Esophagus squamous epithelium (tissue), 5 donors: ENCODE measurements at places on chromosomes 4 and X. TPM values are rescaled to one million over a fixed set of nuclear protein-coding genes. Genes with fewer than 3 reads are reported as not detected.

DNA sequence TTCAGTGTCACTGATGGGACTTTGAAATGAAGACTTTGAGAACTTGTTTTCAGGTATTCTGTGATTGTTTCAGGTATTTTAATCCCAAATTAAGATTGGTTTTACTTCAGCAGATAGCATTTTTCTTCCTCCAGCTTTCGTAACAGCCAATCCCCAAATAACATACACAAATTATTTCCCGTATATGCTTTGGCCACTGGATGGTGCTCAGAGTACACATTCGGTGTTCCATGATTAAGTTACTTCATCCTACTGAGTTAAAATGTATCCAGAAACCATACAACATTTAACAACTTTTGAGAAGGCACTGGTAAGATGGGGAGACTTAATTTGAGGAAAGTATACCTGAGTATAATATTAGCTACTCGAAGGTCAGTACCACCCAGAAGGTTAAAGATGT is 233.4 kb upstream of the FAM47A start:
- H3K27me3 ChIP-seq: no peaks in the 10 kb centered on the region
- no peaks in the 10 kb centered on the region for H3K4me1 ChIP-seq
- no peak overlapping the region for H3K4me3 ChIP-seq
- H3K36me3 ChIP-seq: no peaks in the 10 kb centered on the region
- DNase-seq: no peak

DNA sequence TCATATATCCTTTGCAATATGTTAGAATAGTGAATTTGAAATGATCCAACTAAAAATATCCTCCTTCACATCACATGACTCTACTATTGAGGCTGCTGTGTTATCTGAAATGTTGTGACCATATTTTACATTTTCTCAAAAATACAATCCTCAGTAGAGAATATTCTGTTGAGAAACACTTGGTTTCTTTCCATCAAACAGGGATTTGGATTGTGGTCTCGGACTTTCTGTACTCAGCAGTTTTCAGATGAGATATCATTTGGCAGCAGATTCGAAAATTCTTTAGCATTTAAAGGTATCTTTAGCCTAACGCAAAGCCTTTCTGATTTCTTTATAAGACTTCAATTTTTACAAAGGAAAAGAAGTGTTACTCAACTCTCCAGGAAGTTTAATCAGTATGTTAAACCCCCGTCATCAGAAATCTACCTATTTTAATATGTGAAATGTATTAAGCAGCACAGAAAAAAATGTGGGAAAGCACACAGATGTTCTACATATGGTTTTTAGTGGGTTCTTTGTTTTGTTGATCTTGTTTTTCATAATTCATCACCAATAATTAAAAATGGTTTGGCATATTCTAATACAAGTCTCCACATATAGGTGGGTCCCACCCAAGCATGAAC is 55.4 kb upstream of the ANXA3 start:
- no peak for DNase-seq
- no peak overlapping the region for H3K4me3 ChIP-seq
- H3K4me1 ChIP-seq: no peaks in the 10 kb centered on the region
- no peak overlapping the region for H3K27ac ChIP-seq
- H3K27me3 ChIP-seq: no peaks in the 10 kb centered on the region
- no peaks in the 10 kb centered on the region for H3K36me3 ChIP-seq

- no peak overlapping the region for H3K27ac ChIP-seq
- DNase-seq: no peak
- no peak overlapping the region for H3K4me3 ChIP-seq
- H3K36me3 ChIP-seq: no peaks in the 10 kb centered on the region
- H3K4me1 ChIP-seq: peaks cover 9% of the 10 kb centered on the region
These were observed 21.1 kb upstream of the STIM2 start for GRCh38 chr4:26839534-26839951.

- no peaks in the 10 kb centered on the region for H3K27me3 ChIP-seq
- no peaks in the 10 kb centered on the region for H3K4me1 ChIP-seq
- no peaks in the 10 kb centered on the region for H3K36me3 ChIP-seq
These were observed 22.4 kb downstream of the TLR2 start for GRCh38 chr4:153706519-153706918.

- H3K4me1 ChIP-seq: no peaks in the 10 kb centered on the region
- no peaks in the 10 kb centered on the region for H3K27me3 ChIP-seq
- H3K4me3 ChIP-seq: no peak overlapping the region
- no peak for DNase-seq
These were observed 7.8 kb downstream of the DOCK11 start for GRCh38 chrX:118503260-118504041.

NUDT11 gene
- 1.1 TPM for total RNA-seq

CENPVL2 gene
- not detected for total RNA-seq

TLL1 gene
- total RNA-seq: 1.5 TPM
